Activated CD8-positive, alpha-beta memory T cell treated with anti-CD3 and anti-CD28 coated beads, Interleukin-2, amount 50 U/mL, for 4 hours (primary cell): ENCODE measurements at places on chromosomes 7 and 10.

DNA sequence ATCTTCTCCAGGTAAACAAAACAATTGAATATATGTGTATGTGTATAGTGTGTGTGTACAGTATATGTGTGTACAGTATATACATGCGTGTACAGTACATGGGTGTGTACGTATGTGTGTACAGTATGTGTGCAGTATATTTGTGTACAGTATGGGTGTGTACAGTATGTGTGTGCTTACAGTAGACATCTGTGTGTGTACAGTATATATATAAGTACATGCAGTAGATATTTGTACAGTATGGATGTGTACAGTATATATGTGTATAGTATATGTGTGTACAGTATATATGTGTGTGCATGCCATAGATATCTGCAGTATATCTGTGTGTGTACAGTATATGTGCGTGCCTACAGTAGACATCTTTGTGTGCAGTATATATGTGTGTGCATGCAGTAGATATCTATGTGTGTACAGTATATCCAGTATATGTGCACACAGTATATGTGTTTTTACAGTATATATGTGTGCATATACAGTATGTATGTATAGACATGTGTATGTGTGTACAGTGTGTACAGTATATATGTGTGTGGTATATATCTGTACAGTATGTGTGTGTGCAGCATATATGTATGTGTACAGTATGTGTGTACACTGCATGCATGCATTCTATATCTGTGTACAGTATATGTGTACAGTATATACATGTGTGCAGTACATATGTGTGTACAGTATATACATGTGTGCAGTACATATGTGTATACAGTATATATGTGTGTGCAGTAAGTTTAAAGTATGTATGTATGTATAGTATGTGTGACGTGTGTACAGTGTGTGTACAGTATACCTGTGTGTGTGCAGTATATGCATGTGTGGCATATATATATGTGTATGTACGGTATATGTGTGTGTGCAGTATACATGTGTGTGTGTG, 37.3 kb upstream of the SLC39A12 start:
- no peak for DNase-seq

- no peak for DNase-seq
Measured at GRCh38 chr7:148230296-148230695, 360.3 kb upstream of the C7orf33 start.

DNA sequence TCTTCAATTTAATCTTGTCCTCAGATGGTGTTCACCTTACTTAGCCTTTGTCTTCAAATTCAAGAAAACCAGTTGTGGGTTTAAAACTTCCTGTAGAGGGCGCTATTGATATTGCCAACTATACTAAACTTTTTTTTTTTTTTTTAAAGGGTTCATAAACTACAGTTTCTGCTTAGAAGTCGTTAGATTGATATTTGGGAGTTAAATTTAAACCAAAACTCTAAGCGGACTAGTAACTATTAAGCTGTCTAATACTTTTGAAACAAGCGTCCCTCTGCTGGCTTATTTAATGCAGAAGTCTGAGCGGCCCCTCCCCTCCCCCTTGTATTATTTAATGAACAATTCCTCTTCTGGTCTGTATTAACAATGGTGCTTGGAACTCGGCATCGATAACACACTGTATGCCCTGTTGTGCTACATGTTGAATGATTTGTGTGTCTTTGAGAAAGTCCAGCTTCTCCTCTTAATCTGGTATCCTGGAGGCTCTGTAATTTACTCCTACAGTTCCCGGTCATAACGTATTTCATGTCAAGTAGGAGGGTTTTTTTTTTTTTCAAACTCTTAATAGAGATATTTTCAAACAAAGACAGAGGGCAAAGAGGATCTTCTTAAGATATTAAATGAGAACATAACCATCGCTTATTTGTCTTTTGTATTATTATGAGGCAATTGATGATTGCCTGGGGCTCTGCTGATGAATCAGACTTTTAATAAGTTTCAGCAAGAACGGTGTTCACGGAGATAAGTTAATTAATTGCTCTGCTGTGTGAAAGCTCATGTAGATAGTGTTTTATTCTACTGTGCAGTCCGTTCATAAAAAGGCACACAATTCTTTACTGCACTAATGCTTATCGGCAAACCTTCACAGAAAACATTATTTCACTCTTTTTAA, 22.6 kb upstream of the CREB5 start:
- DNase-seq = no peak

GRCh38 chr7:156095908-156096539, 283.8 kb upstream of the SHH start:
- no peak for DNase-seq

DNA sequence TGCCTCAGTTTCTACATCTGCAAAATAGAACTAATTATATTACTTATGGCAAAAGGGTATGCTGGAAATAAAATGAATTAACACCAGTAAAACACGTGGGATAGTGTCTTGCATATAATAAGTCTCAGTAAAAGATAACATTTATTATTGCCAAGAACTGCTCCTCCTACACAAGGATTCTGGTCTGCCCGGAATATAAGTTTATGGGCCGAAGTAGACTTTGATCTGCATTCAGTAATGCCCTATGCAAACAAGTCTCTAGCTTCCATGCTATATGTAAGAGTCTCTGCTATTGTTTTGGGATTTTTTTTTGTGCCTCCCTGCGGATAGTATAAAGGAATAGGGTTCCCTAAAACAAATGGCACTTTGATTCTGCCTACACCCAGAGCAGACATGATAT, 125.6 kb upstream of the SLC26A5 start:
- DNase-seq = no peak

DNA sequence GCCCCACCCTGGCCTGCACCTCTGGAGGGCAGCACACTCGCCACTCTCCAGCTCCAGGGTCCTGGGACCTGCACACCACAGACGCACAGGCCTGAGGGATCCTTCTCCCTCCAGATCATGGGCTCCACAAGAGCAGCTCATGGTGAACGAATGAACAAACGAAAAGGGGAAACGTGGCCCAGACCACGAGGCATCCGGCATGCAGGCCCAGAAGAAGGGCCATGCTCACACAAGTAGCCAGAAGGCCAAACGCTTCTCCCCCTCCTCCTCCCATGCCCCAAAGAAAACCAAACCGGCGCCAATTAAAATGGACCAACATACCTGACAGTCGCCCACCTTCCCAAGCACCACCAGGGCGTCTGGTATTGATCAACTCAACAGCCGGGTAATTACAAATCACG, 30.4 kb downstream of the MAD1L1 start:
- peak; percentile 6 for DNase-seq

DNA sequence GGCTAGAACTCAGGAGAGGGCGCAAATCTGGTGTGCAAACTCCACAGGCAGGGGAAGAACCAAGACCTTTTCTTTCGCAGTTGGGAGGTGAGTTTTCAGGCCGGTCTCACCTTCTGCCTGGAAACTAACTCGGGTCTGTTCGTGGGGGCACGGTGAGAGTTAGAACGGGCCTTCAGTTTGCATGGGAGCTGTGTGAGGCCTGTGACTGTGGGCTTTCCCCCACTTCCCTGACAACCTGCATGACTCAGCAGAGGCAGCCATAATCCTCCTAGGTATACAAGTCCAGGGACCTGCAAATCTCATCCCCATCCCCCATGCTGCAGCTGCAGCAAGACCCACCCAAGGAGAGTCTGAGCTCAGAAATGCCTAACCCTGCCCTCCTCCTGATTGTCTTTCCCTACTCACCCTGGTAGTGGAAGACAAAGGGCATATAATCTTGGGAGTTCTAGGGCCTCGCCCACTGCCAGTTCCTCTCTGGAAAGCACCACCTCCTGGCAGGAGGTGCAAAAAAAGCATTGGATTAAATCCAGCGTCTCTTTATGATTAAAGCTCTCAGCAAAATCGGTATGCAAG, 194.9 kb upstream of the ETV1 start:
- DNase-seq = no peak

GRCh38 chr7:51268859-51269258, 47.8 kb downstream of the COBL start:
- DNase-seq = no peak

- no peak for DNase-seq
Measured at GRCh38 chr7:29894256-29894655, 87.9 kb downstream of the WIPF3 start.

- no peak for DNase-seq
Measured at GRCh38 chr10:61589547-61590243, 73.0 kb upstream of the CABCOCO1 start.
